ENCODE measurements at places on chromosomes 13 and 19. TPM values are rescaled to one million over a fixed set of nuclear protein-coding genes. Genes with fewer than 3 reads are reported as not detected.

Gene ZNF625
- polyA plus RNA-seq = 10.6 TPM

Gene PRR22
- polyA plus RNA-seq = 1.1 TPM

Gene CYP4F2
- polyA plus RNA-seq = not detected

Gene MYH14
- polyA plus RNA-seq = 37.2 TPM

Gene ZNF285
- polyA plus RNA-seq = 14.1 TPM

Gene PSG6
- polyA plus RNA-seq = 0.30 TPM

Gene TEX29
- 0.64 TPM for polyA plus RNA-seq

Gene ZNF443
- 18.2 TPM for polyA plus RNA-seq

Gene PTPRH
- 0.30 TPM for polyA plus RNA-seq

GRCh38 chr19:56403261-56403660 is 871 bp upstream of the ZNF583 start:
- DNase-seq = peak; percentile 5

DNA sequence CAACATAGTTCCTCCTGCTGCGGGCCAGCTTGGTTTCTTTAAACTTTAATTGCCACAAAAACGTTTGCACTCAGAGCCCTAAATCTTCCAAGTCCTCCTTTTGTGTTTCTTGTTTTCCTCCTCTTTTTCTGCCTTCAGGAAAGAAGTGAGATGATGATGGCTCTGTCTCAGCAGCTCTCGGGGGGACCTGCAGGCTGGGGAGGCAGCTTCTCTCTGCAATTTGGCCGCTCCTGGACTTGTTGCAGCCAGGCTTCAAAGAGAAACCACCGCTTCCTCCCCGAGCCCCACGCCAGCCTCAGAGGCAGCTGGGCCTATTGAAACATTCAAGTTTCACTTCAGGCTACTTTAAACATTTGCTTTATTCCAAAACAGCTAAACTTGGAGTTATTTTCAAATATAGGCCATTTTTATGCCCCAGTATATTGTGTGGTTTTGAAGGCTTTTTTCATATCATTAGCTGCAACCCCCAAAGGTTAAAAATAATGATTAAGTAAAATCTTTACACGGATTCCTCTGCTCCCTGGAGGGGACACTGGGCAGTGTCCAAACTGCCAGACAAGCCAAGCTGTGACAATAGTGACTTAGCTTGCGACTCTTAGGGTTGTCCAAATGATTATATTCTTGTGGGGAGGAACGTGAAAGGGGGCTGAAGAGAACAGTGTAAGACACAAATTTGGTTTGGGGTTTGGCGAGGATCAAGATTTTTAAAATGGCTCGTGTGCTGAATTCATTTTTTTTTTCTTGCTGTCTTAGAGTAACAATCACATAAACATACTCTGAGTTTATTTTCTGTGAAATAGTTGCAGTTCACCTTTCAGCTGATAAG is 330.8 kb downstream of the DLEU7 start:
- DNase-seq = peak; percentile 73

DNA sequence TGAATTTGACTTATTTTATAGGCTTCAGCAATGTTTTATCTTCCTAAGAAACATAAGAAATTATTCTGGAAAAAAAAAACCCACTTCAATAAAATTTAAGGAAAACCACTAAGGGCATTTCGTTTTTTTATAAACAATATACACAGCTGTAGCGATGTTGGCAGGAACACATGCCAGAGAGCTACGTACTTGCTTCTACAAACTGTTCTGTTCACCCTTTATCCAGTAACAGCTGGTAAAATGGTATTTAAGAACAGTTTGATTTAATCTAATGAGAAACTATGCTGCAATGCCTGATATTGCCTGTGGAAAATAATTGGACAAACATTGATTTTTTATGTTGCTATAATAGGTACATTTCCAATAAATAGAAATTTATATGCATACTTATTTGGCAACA is 137.2 kb upstream of the DACH1 start:
- peak; percentile 6 for DNase-seq

DNA sequence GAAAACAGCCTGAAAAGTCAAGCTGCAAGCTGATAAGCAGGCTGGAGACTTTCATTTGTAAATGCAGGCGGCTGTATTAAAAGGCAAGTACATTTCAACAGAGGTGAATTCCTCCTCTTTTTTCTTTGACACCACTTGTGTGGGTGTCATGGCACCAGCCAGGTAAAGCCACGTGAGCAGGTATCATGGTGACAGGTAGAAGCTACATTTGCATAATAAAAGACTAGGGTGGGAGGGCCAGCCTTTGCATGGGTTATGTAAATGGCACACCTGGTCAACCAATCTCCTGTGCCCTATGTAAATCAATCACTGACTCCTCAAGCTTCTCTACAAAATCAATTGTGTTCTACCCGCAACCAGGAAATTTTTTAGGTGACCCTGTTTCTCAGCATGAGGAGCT is 68.2 kb downstream of the ZNF100 start:
- DNase-seq = no peak

DNA sequence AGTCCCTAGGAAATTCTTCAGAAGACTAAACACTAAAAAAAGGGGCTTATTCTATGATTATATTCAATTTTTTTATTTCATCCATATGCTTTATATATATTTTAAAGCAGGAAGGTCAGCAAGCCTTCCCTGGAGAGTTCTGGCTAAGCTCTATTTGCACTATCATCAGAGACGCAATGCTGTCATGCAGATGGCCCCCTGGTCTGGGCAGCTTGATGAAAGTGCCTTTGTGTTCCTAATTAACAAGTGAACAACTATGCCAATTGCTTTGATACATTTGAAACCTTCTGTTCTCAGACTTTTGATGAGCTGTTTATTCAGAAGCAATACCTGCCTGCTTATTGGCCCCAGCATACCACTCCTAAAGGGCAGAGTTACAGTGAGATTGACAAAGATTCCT is 1344.6 kb downstream of the OLFM4 start:
- no peak for DNase-seq

DNA sequence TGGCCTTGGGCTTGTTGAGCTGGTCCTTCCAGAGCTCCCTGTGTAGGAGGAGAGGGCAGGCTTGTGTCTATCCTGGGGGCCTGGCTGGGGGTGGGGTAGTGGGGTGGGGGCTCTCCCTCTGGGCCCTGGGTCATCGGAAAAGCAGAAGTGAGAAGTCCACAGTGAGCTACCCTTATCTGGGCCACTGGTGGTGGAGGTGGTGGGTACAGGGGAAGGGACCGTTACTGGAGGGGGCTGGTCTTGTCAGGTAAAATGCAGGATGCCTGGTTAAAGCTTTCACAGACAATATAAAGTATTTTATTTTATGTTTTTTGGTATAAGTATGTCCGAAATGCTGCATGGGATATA is 342 bp upstream of the SIGLEC10 start:
- DNase-seq = no peak

GRCh38 chr19:48970923-48971395 is 5.8 kb downstream of the FTL start:
- DNase-seq = no peak

DNA sequence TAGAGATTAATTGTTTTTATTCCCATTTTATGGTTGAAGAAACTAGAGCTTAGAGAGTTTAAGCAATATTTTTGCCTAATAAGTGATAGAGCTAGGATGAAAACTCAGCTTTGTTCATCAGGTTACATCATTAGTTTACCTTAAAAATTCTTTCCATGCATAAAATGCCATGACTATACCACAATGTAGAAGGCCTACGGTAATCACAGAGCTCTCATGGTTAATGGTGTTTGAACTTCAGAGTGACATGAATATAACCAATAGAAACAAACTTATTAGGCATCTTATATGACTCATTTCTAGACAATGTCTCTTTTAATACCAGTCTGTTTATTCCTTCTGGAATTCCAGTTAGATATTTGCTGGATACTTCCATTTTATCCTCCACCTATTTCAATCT is 78.5 kb downstream of the FGF9 start:
- DNase-seq = no peak

GRCh38 chr13:98529171-98529570 is 47.7 kb downstream of the STK24 start:
- DNase-seq = no peak

DNA sequence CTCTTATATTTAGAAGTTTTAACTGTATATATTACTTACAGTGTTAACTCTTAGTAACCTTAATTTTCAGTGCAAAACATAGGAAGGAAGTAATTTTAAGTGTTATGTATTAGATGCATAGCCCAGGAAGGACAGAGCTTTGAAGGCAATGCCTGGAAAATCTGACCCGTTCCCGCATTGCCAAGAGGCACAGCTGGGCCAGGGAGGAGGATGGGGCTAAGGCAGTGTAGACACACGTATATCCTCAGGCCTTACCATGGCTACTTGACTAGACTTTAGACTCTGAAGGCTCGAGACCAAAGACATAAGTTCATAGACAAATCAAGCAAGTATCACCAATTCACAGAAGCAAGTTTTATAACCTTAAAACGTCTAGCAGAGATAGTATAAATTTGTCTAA is 1944.2 kb downstream of the OLFM4 start:
- no peak for DNase-seq

- DNase-seq = no peak
Observed at GRCh38 chr13:34570698-34571353, 371.2 kb upstream of the NBEA start.

DNA sequence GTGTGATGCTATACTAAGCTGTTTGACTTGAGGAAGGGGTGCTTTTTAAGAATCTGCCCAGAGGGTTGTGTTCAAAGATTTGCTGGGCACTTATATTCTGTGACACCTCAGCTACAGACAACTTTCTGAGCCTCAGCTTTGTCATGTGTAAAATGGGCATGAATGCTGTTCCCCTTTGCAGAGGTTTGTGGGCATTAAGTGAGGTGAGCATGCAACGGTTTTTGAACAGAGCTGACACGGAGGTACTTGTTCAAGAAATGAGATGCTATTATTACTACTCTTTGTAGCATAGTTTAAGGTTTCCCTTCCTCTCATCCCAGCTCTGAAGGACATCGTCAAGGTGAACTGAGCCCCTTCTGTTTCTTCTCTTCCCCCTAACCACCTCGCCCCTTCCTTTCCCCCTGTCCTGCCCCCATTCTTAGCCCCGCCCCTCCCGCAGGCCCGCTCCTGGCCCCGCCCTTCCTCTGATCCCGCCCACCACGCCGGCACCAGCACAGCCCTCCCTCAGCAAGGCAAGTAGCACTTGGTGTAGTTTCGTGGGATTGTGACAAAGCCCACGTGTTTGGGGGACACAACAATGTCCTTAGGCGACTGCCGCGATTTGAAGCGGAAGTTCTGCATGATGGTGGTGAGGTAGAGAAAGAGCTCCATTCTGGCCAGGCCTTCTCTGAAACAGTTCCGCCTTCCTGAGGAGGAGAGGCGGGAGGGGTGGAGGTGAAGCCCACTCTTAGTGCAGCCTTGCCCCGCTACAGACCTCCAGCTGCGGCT is 26.1 kb upstream of the CYP2A7 start:
- DNase-seq = no peak
